ENCODE measurements at places on chromosomes 5 and 9. TPM values are rescaled to one million over a fixed set of nuclear protein-coding genes. Genes with fewer than 3 reads are reported as not detected.

Gene ZDHHC11
- total RNA-seq, result 3.0 TPM

Gene ROR2
- total RNA-seq, result 25.6 TPM

Gene PCDHB3
- 3.4 TPM for total RNA-seq

DNA sequence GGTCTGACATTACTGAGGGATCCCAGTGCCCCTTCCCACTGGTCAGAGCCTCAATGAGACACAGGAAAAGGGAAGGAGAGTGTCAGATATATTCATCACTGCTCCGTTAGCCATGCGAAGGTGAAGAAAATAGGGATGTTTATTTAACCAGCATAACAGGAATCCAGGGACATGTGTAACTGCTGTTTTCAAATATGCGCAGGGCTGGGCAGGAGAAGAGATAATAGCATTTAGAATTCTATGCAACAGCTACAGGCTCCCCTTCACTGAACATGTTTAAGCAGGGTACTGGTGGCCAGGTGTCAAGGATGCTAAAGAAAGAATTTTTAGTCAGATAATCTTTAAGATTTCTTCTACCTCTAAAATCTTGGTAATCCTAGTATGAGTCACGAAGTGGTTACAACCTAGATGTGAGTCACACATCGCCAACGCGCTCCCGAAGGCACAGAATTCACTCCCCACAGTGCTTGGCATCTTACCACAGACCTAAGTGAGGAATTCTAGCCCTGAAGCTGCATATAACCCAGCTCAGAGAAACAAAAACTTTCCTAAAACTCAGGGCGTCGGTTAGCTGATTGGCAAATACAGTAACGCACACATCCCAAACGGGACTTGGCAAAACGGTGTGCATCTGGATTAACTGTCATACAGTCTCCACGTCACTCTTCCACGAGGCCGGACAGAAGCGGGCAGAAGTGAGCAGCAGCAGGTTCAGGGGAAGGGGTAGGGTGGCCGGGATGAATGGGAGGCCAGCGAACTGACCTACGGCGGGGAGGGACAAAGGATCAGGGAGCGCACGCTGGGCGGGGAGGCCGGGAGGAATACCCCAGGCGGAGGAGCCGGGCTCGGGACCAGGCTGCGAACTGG is 1.1 kb downstream of the CTNNAL1 start:
- DNase-seq, result peak; percentile 75

- no peak for DNase-seq
Measured at GRCh38 chr9:33649463-33649862, 125.4 kb downstream of the ANKRD18B start.

DNA sequence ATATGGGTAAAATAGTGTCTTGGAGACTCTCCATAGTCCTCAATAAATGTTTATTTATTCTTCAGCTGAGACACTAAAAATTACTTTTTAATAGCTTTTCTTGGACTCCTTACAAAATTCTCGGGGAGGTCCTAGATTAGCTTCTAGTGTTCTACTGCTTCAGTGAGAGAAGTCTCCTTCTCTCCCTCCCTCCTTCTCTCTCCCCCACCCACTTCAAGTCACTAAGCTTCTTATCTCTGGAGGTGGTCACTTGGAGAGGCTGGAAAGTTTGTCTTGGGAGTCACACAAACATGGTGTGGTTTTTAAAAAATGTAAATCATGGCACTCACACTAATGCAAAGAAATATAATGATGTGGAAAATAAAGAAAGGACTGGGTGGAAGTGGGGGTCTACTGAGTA is 64.1 kb downstream of the SEMA6A start:
- no peak for DNase-seq
